ENCODE measurements at places on chromosomes 7 and 10.

GRCh38 chr10:45657033-45657926 lies 15.3 kb downstream of the ZFAND4 start:
- DNase-seq = no peak

GRCh38 chr10:75035975-75036708 lies 75.3 kb upstream of the SAMD8 start:
- DNase-seq = no peak

DNA sequence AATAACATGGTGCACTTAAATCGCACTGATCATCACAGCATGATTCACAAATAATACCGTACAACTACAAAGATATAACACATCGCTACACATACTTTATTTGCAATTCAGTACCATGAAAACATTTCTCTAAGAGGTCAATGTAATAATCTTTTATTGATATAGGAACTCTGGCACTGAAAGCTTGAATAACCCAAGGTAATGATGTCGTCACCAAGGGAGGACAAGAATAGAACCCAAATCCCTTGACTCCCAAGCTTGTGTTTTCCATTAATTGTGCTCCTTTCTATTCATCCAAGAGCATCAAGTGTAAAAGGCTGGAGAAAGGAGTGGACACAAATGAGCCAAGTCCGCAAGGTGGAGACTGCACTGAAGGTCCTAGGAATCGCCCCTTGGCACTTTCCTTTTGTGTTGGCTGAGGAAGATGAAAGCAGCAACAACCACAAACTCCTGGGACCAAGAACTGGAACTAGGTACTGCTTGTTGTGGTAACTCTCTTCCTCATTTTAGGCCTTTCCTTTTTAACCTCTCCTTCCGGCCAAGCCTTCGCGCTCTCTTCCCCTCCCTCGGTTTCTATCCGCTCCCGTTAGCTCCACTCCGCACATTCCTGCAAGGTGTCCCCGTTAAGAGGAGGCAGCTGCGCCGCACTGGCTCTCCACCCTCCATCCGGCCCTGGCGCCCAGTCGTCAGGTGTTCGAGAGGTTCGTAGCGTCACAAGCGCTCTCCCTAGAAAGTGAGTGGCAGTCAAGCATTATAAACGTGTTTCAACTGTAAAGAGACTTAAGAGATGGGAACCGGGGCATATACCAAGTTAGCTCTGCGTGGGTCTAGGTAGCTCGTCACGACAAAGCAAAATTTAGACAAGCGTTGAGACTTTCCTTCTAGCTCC lies 1.0 kb upstream of the CBLL1 start:
- peak; percentile 75 for DNase-seq

DNA sequence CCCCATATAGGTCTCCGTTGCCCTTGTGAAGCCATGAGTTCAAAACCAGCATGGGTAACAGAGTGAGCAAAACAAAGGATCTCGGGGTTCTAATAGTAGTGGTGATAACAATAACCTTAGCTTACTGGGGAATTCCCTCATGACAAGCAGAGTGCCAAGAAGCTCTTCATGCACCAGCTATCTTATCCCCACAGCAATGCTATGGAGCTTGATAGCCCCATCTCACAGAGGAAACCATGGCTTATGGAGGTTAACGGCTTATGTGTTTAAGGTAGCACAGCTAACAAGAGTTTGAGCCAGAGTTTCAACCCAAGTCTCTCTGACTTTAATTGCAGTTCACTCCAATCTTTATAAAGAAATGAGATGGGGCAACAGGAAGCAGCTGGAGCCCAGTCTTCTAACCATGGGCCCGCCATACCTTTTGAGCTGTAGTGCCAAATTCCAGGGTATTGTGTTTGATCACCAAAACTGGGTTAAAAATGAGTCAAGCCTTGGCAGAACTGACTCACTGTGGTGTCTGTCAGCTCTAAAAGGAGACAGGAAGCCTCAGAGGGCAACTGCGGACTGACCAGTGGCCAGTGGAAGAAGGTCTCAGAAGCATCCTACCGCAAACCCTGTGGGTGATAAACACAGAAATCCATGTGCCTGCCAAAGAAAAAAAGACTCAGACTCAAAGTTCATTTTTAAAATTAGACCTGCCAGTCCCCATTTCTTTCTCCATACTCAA lies 16.5 kb upstream of the PLAU start:
- DNase-seq = no peak

DNA sequence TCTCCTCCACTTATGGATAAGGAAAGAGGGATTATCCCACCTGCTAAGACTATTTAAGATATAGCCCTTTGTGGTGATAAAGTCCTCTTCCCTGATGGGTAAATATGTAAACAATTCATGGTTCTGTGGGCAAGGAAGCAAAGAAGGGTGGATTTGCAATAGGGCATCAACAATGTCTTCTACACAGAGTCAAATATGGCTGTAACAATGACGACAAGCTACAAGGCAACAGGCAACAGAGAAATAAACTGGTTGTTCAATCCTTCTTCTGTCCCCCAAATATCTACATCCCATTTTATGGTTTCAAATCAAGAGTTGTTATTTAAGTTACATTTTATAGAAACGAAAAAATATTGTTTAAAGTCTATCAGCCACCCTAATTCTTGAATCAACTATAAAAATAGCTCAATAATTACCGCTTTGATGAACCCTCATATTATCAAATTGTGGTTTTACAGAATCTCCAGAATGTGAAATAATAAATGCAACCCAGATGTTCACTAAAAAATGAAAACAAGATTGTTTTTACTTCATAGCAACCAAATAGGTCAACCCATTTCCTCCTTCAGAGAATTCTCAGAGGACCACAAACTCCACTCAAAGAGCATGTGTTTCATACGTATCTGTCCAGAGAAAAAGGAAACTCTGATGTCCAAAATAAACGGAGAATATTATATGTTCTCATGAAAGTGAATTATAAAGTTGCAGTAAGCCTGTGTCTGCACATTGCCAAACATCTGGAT lies 13.8 kb downstream of the CYTH3 start:
- DNase-seq = no peak

GRCh38 chr10:103829278-103829677 lies 26.1 kb downstream of the SH3PXD2A start:
- DNase-seq = no peak

- DNase-seq = no peak
Observed at GRCh38 chr7:104160375-104160774, 47.4 kb downstream of the ORC5 start.

- no peak for DNase-seq
Observed at GRCh38 chr7:110854166-110854565, 236.8 kb upstream of the LRRN3 start.

DNA sequence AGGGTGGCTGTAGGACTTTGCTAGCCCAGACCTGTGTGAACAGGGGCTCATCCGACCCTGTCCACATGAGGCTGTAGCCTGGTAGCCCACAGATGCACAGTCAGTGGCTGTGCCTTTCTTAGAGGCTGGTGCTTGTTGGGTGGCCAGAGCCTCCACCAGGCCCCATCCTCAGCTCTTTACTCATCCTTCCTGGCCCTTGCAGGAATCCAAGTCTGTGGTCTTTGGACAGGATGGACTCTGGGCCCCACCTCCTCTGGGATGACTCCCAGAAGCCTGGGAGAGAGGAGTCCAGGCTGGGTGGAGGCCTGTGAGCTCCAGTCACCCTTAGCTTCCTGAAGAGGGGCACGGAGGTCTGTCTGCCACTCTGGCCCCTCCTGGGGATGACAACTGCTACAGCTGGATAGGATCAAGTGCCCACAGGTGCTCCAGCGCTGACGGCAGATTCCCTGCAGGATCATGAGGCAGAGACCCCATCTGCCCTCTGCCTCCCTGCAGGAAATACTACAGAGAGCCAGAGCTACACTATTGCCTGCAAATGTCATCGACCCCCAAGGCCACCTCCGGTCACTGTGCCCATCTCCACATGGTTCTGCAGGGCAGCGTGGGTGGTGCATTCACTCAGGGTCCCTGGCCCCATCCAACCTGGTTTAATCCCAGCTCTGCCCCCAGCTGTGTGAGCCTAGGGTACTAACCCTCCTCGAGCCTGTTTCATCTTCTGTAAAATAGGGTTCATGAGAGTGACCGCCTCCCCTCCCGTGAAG lies 114.5 kb downstream of the PTPN20 start:
- no peak for DNase-seq

DNA sequence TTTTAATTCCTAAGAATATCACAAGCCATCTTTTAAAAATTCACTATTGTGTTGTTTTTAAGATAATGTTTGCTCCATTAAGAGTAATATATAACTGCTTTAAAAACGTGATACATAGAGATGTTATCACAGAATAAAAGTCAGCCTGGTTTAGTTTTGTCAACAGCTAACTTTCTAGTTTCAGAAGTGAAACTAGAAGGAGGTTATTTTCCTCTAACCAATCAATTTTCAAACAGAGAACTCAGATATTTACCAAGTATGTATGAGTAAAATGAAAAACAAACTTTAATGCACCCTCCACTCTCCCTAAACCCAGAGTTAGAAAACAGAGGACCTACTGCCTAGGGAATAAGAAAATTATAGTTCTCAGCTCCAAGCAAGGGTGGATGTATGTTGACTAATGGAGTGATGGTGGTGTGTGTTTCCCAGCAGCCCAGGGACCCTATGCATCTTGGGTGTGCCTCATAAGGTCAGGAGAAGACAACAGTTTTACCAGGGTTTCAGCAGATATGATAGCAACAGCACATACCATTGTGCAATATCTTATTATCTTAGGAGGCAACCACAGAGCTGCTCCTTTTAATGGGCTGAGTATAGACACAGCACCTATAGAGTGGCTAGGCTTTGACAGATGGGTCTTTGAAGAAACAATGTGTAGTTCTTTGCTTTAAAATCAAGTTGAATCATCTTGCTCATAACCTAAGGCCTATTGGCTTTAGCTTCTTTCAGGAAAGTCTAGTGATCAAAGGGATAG lies 58.4 kb downstream of the PTPRZ1 start:
- no peak for DNase-seq

GRCh38 chr10:110312206-110312605 lies 7.5 kb upstream of the SMNDC1 start:
- DNase-seq = no peak

DNA sequence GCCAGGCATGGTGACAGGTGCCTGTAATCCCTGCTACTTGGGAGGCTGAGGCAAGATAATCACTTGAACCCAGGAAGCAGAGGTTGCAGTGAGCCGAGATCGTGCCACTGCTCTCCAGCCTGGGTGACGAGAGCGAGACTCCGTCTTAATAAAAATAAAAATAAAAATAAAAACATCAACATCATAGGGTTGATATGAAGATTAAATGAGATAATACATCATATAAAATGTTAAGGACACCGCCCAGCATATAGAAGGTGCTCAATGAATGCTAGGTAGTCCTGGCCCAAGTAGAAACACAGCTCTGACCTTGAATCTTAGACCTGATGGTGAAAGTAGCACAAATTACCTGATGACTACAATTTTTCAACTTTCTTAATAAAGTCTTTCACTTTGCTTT lies 74.0 kb downstream of the PAX2 start:
- no peak for DNase-seq

DNA sequence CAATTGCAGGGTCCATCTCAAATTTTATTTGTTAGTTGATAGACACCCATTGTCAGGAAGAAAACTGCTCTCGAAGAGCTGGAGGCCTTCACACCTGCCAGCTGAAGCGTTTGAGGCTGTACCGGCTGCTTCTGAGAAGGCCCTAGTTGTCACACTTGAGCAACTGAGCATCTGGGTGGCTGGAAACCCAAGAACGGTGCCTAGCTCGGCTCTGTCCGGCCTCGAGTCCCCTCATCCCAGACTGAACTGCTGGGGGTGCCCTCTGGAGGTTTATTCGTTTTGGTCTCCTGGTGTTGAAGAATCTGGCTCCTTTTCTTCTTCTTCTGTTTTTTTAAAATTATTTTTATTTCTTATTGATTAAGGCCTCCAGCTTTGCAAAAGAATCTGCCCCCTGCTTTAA lies 59.3 kb upstream of the EXOC6 start:
- no peak for DNase-seq

- DNase-seq = no peak
Observed at GRCh38 chr7:122935620-122936019, 49.4 kb upstream of the CADPS2 start.

GRCh38 chr7:761631-762030 lies 34.5 kb upstream of the PRKAR1B start:
- no peak for DNase-seq
